ENCODE measurements at places on chromosomes 3 and 15.

- no peak for DNase-seq
These were observed 406.8 kb upstream of the ZNF385D start for GRCh38 chr3:22157848-22158247.

GRCh38 chr3:16090024-16090423 lies 84.5 kb upstream of the GALNT15 start:
- no peak for DNase-seq

GRCh38 chr3:195815169-195815771 lies 3.5 kb upstream of the MUC4 start:
- DNase-seq = no peak

DNA sequence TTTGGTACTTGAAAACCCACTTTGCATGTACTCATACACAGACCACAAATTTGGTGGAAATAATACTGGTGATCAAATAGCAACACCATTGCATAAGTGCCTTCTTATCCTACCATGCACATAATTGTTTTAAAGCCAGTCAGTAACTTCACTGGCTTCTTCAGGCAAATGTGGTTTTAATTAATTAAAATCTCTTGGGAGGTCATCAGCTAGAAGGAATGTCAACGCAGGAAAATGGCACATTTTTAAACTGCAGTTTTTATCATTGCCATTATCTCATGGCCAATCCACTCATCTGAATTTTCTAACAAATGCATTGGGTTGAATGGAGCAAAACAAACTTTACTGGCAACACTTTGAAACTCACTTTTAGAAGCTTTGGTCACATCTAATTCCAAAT lies 105.7 kb upstream of the ZPLD1 start:
- DNase-seq = no peak

DNA sequence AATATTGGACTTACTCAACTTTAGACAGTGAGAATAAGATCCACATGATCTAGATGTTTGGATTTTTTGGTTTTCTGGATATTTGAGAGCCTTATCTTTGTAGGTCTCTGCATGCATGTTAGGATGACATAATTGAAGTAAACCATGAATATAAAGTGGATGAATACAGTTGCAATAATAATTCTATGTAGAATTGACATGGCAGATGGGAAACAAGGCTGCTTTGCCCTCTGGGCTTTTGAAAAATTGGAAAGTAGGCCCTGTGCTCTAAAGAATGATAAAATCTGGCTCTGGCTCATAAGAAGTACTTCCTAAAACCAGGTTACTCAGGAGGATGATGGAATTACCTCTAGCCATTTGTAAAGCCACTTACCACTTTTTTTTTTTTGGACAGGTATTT lies 86.9 kb downstream of the ZNF609 start:
- no peak for DNase-seq

DNA sequence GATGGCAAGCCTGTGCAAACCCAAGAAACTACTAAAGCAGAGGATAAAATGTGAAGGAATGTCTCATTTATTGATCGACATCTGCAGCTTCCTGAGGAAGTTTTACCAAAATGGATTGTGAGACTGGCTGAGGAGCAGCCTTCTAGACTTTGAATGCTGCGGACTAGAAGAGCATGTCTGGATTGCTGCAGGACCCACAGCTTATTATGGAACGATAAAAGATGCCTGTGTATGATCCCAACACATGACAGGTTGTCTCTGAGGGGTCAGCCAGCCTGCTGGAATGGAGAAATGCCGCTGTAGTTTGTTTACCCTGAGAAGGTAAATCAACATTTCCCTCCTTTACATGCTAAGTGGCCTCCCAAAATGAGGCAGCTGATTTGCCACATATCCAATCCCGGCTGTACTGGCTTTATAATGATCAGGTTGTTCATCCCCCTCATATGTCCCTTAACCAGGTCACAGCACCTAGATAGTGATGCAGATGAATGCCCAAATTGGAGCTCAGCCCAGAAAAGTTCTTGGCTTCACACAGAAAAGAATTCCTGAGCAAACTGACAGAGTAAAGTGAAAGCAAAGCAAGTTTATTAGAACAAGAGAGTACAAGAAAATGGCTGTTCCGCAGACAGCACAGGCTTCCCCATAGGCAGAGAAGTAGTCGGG lies 63.9 kb downstream of the IL12A start:
- DNase-seq = no peak

DNA sequence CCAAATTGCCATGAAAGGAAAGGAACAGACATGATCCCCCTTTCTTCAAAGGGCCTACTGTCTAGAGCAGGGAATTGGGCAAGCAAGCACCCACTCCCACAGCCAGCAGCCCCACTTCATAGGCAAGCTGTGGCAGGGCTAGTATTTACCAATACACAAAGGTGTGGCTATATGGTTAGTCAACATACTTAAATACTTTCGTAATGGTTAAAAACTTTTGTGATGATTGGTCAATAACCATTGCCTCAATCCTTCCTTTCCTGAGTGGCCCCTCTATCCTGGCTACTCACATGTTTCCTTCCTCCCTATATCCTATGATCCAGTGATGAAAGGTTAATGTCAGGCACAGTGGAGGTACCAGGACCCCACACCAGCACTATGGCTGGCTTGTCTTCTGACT lies 30.1 kb upstream of the ARL8B start:
- no peak for DNase-seq

- no peak for DNase-seq
These were observed 177.0 kb downstream of the OR4M2 start for GRCh38 chr15:22257047-22258008.

GRCh38 chr15:31472636-31473384 lies 146.2 kb downstream of the KLF13 start:
- peak; percentile 14 for DNase-seq

GRCh38 chr3:133941415-133941821 lies 45.7 kb upstream of the RAB6B start:
- no peak for DNase-seq

GRCh38 chr15:48939648-48940047 lies 24.1 kb downstream of the SHC4 start:
- no peak for DNase-seq

DNA sequence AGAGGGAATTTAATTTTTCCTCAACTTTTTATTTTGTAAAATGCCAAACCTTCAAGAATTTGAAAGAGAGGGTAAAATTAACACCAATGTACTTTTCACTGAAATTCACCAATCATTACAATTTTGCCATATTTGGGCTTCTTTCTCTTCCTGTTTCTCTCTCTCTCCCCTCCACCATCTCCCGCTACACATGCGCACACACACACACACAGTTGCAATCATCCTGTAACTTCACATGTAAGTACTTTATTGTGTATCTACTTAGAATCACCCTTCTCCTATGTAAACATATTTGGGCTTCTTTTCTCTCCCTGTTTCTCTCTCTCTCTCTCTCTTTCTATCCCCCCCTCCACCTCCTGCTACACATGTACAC lies 7.4 kb downstream of the ARL14 start:
- no peak for DNase-seq

- DNase-seq = no peak
These were observed 555.4 kb upstream of the ZNF385D start for GRCh38 chr3:22306454-22306853.

- no peak for DNase-seq
These were observed 70.5 kb upstream of the PPIB start for GRCh38 chr15:64233299-64233698.

DNA sequence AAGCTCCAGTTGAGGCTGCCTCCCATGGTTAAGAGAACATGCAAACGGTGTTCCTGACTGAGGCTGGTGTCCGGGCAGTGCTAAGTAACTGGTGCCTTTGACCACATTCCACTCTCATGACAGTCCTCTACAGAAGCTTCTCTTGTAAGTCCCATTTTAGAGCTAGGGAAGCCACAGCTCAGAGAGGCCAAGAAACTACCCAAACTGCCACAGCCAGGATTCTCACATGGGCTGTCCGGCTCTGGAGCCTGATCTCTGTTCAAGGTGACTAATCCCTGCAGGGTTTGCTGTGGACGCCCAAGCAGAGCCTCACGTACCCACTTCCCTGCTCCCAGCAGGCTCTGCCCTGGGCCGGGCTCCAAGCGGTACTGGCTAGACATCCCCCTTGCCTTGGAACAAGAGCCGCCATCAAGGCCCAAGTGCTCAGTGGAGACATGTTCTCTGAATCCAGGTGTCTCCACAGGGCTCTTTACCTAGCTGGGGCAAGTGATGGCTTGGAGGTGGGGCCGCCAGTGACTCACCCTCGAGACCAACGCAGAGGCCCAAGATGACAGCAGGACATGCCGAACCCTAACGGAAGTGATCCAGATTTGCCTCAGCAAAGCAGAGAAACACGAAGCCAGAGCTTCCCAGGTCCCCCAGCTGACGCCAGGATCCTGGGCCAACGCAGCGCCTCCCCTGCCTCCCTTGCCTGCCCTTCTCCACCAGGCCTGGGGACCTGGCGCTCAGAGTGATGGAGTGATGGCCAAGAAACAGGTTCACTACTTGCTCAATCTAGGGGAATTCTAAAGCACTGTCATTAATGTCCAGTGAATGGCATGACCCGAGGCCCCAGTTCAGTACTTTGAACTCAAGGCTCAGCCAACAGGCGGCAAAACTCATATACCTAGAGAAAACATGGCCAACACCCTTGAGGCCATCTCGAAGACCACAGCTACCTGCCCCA lies 24.4 kb downstream of the KLHL25 start:
- DNase-seq = no peak

DNA sequence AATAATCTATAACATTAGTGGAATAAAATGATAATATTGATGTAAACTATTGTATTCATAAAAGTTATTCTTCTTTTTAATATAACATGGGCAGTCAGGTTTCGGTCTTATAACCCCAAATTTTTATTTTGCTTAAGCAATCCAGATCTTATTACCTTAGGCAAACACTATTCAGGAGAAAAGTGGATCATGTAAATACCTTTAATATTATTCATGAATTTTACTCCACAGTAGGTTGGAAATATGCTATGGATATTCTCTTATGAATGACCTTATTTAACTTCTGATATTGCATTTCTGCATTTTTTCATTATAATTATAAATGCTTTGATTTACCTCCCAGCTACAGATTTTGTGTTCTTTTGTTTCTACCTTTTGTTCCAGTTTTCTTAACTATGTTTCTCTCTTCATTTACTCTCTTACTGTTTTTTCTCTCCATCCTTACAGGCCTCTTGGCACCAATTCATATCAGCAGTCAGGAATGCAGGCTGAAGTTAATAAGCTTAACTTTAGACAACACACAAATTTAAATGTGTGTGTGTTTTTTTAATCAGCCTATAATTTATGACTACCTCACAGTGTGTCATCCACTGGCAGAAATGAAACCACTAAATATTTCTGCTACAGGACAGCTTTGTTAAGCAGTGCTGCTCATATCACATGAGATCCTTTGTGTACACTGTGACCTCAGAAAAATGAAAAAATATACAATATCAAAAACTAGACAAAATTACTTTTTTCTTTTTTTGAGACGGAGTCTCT lies 111.0 kb downstream of the NSUN3 start:
- no peak for DNase-seq

DNA sequence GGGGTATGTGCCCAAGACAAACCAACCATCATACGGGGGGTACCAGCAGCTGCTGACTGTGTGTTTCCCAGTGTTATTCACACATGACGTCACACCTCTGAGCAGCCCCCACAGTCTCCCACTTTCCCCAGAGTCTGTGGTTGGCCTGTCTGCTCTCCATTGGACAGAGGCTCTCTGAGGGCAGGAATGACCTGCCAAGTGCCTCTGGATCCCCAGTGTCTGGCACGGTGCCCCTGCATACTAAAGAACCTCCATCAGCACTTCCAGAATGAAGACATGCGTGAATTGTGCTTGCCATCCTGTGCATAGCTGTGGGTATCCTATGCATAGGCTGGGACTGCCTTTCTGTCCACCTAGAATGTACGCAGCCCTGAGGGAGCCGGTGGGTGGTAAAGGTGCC lies 3.5 kb upstream of the CCDC9B start:
- no peak for DNase-seq

GRCh38 chr3:52453496-52454249 lies at the start of gene TNNC1:
Gene TNNC1 (minus strand): TSS chr3:52454041. CDS start chr3:52454015, 26 bp downstream.
- no peak for DNase-seq

GRCh38 chr15:42395838-42396237 lies 36.5 kb downstream of the CAPN3 start:
- no peak for DNase-seq

DNA sequence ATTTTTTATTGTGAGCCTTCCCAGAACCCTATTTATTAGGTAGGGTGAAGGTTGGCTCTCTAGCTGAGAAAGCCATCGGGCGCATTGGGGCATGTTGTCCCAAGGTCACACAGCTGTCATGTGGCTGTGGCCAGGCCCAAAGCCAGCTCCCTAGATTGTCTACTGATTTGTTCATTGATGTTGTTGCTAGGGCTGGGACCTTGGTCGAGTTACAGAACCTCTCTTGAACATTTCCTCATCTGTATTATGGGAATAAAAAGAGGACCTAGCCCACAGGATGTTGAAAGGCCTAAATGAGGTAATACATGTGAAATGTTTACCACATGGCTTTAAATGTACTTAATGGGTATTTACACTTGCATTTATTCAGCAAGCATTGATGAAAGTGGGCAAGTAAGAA lies 252.5 kb downstream of the SUCLG2 start:
- no peak for DNase-seq

GRCh38 chr15:83835479-83835878 lies 181.6 kb downstream of the ADAMTSL3 start:
- DNase-seq = no peak

DNA sequence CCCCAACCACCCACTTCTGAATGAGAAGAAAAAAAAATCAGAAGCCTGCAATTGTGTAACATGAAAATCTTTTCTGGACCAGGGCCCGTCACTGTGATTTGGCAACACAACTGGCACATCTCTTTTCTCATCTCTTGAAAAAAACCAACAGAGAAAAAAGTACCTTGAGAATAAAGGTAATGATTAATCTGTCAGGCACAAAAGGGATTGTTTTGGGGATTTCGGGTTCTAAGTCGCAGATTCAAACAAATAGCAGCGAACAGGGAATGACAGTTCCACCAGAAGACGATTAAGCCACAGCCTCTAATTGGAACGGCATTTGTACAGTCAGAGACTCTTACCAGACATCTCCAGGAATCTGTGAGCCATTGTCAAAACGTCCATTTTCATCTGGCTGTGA lies at the start of gene AQP9:
AQP9 (plus strand) TSS at position 276 of the 400 bp plus-strand sequence. CDS start 185 bp downstream, outside the sequence.
- DNase-seq = no peak

DNA sequence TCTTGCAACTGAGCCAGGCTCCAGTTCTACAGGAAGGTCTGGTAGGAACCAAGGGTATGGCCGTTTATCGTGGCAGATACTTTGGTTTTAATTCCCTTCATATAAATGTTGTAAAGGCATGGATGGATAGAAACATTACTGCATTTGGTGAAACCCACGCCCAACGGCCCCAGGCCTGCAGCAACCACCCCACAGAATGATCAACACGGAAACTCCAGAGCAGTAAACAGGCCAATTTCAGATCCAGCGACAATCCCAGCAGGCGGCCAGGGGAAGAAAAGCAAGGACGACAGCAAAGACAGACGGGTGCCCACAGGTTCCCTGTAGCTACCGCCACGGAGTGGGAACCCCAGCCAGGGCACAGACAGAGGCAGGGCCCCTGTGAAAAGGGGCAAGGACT lies 32.6 kb upstream of the PCSK6 start:
- no peak for DNase-seq

Measured in activated CD8-positive, alpha-beta memory T cell treated with anti-CD3 and anti-CD28 coated beads for 1 hour (primary cell).